ENCODE measurements at places on chromosomes 6 and 20.
A peak's percentile ranks its signal among the peaks of the same experiment; 100 is the strongest.

- no peak for DNase-seq
Observed at GRCh38 chr6:56758120-56758519, 115.4 kb upstream of the DST start.

DNA sequence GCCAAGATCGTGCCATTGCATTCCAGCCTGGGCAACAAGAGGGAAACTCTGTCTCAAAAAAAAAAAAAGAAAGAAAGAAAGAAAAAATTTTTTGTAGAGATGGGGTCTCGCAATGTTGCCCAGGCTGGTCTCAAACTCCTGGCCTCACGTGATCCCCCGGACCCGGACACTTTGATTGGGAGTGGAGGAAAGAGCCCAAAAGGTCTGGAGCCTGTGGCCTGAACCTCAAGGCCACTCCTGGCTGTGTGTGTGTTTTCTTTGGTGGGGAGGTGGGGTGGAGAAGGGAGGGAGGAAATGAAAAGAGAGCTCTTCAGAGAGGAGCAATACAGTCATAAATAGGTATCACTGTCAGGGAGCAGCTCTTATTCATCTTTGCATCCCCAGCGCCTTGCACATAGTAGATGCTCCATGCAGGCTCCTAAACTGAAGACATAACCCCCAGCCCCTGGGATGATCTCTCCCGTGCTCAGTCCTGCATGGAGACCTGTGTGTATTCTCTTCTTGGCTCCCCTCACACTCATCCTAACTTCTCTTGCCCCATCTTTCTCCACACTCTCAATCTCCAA lies 75.7 kb downstream of the FGD2 start:
- no peak for DNase-seq

- DNase-seq = no peak
Observed at GRCh38 chr20:14989535-14990290, 652.3 kb upstream of the FLRT3 start.

- peak; percentile 12 for DNase-seq
Observed at GRCh38 chr6:152170702-152171667, 363.5 kb downstream of the ESR1 start.

DNA sequence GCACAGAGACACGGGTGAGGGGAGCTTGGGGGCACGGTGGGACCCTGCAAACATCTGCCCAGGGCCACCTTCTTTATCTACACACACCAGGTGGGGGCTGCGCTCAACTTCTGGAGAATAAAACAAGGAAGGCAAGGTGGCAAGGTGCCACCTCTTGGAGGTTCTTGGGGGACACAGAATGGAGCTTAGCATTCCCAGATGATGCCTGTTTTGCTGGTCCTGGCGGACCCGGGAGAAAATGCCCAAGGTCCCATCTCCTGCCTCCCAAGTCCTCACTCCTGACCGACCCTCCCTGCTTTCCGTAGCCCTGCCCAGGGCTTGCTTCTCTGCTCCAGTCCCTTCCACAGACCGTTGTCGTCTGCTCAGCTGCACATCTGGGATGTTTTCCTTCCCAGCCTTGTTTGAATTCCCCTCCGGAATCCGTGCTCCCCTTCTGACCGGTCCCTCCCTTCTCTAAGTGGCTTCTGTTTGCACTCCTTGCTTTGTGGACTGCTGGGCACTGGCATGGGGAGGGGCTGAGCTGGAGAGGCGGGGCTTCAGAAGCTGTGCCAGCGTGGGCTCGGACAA lies 13.1 kb downstream of the ITPR3 start:
- no peak for DNase-seq
